Suppressor macrophage treated with lipopolysaccharide for 4 hours (primary cell): ENCODE measurements at places on chromosomes 1 and 21.

DNA sequence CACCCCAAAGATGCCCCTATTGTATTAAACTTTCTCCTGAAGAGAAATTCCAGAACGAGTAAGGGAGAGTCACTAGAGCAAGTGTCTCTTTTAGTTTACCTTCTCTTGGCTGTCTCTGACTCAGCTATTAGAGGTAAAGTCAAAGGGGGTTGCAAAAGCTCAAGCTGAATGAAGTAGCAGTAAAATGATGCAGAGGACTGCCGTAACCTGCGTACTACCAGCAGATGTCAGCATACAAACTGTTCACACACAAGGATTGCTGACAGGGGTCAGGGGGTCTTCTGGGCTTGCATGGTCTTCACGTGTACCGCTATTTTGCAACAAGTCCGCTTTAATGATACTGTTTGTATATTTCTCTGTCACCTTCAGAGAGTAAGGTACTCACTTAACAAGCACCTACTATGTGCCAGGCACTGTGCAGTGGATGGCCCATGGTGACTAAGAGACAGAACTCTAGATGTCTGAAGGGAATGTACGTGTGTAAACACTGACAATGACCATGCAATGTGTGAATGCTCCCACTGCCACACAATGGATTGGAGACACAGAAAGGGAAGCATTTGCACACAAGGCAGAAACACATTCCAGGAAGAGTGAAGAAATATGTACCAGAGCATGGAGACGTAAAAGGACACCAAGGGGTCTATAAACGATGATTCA is 34.9 kb downstream of the CHML start:
- no peak for DNase-seq

- DNase-seq = peak; percentile 85
These were observed 7.6 kb downstream of the EFHD2 start for GRCh38 chr1:15417059-15417934.

- peak; percentile 70 for DNase-seq
These were observed 3.6 kb downstream of the CERS2 start for GRCh38 chr1:150970808-150971582.

GRCh38 chr1:153906396-153906795 is 16.4 kb downstream of the GATAD2B start:
- DNase-seq = no peak

- DNase-seq = no peak
These were observed 65.1 kb downstream of the DISC1 start for GRCh38 chr1:231691618-231692259.

- peak; percentile 4 for DNase-seq
These were observed 7.5 kb upstream of the KPNA6 start for GRCh38 chr1:32100359-32100758.

DNA sequence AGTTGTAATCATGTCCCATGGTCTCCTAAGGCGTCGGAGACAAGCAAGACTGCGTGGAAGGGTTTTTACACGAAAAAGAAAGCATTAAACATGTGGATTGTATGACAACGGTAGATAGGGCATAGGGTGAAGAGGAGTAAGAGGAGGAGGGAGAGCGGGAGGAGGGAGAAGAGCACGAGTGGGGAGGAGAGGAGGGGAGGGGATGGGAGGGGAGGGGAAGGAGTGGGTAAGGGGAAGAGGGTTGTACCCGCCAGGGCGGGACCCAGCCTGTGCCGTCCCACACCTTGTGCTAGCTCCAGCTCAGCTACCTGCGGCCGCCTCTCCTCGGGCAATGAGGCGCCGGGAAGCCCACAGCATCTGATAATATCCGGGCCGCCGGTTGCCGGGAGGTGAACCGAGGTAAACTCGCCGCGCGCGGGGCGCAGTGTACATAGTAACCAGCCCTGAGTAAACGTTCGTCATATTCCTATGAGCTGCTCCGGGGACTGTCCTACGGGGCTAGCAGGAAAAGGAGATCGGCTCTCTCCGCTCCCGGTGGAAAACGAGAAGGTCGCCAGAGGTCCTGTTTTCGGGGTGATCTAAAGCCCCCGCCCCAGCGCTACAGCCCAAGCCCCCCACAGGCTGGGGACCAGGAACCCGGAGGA is 449 bp upstream of the RCAN3 start:
- DNase-seq = peak; percentile 58

GRCh38 chr1:23817633-23818032 is 7.6 kb downstream of the HMGCL start:
- no peak for DNase-seq

DNA sequence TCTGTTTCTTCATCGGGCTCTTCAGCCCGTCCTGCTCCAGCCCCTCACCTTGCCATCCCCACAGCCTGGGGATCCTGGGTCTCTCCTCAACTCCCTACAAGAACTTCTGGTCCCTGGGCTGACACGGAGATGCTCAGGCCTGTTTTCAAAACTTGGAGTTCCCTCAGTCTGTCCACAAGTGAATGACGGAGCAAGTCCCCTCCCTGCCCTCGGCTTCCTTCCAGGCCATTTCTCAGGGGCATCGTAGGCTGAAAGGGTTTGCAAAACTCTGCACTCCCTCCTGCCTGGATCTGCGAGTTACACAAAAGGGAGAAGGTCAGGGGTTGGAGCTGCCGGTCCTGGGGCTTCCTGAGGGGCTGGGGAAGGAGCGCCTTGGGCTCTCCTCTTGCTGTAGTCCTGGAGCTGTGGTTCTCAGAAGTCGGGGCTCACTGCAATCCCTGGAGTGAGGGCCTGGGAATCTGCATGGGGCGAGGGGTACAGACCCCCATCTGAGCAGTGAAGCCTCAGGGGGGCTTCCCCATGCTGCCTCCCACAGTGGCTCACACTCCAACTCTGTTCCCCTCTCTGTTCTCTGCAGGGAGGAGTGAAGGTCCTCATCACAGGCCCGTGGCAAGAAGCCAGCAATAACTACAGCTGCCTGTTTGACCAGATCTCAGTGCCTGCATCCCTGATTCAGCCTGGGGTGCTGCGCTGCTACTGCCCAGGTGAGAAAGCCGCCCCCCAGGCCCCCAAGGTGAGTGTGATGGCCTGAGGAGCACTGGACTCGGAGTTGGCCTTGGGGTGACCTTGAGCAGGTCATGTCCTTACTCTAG is 100.6 kb upstream of the VAMP3 start:
- DNase-seq = no peak
